GM12878 (cell line): ENCODE measurements at places on chromosomes 4 and X. TPM values are rescaled to one million over a fixed set of nuclear protein-coding genes. Genes with fewer than 3 reads are reported as not detected.

Gene GRIA2
- total RNA-seq: not detected in 2 replicates

Gene ART3
- total RNA-seq: 0.13 TPM in 1 of 2 replicates, not detected in the other

Gene COL4A6
- 0.08 and 0.10 TPM in 2 replicates for total RNA-seq

Gene IGSF1
- total RNA-seq: 0.08 TPM in 1 of 2 replicates, not detected in the other
